ENCODE measurements at places on chromosomes 5 and 9.

DNA sequence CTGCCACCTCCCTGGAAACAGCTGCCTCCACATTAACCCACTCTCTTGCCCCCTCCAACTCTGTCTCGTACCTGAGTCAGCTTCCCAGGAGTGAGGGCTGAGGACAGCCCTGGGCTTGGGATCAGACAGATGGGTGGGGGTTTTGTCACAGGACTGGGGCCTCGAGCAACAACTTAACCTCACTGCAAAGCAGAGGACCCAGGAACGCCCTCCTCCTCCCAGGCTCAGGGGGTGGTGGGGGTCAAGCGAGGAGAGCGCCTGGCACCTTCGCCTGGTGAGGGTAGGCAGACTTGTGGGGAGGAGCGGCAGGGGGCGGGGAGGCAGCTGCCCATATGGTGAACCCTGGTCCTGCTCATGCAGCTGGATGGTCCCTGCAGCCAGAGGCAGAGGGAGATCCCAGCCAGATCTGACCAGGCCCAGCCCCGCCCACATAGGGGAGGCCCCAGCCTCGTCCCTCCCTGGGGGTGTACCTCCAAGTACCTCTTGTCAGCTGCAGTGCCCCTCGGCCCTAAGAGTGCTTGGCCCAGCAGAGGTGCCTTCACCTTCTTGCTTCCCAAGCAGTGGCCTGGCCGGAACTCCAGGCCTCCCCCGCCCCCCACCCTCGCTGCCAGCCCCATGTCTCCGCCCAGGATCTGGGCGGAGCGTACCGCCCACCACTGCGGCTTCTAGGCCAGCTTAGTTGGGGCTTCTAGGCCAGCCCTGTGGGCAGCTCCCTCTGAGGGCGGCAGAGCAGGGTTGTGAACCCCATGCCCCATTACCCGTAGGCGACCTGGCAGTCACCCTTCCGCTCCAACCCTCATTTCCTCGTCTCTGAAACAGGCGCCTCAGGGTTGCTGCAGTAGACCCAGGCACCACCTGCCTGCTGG lies at the start of gene SARDH:
Gene SARDH (minus strand): TSS at position 579 of the 866 bp plus-strand sequence. CDS start 4,179 bp downstream, outside the sequence.
- DNase-seq, result peak; percentile 24

DNA sequence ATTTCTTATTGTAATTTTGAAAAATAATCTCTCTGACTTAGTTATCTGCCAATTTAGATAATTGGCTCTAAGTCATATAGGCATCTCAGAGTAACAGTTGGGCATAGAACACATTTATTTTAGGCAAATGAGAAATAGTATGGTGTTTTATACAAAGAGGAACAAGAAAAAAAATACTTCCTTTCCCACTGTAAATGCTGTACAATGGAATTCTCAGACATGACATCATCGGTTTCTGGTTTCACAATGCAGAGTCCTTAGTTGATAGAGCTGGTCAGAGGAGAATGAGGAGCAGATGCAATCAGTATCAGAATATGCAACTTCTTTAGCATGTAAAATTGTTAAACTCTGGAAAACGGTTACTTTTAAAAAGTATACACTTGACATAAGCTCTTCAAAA lies 49.4 kb downstream of the PLK2 start:
- DNase-seq, result no peak

DNA sequence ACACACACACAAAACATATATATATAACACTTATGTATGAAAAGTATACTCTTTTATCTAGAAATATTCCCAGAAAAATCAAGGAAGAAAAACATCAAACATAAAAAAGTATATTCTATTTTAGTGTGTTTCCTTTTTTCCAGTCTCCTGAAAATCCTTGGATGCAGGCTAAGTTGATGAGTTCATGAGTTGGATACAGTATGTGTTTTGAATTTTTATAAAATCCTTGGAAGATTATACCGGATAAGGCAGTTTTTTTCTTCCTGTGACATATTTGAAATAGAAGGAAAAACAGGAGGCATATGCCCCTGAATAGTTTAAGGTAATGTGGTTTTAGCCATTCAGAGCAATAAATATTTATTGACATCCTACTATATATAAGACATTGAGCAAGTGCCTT lies 203.6 kb downstream of the SNX18 start:
- no peak for DNase-seq

DNA sequence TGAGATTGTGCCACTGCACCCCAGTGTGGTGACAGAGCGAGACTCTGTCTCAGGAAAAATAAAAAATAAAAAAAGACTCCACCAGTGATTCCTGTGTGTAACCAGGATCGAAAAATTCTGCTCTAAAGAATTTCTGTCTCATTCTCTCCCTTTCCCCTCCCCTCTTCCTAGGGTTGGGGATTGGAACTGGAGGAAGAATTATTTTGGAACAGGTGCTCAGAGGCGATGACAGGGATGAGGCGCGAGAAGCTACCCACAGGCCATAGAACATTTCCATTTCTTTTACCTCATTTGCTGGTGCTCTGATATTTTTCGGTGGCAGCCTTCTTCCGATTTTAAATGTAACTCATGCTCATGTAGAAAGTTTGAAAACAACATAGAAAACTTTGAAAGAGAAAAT lies 80.1 kb downstream of the DAPK1 start:
- no peak for DNase-seq

GRCh38 chr5:122077366-122078115 lies 518 bp downstream of the LOX start:
- DNase-seq, result no peak

Data from OCI-LY7 (cell line).